Upper lobe of left lung (tissue), 6 donors: ENCODE measurements at places on chromosomes 16 and 17. TPM values are rescaled to one million over a fixed set of nuclear protein-coding genes. Genes with fewer than 3 reads are reported as not detected.
A peak's percentile ranks its signal among the peaks of the same experiment; 100 is the strongest.

DNA sequence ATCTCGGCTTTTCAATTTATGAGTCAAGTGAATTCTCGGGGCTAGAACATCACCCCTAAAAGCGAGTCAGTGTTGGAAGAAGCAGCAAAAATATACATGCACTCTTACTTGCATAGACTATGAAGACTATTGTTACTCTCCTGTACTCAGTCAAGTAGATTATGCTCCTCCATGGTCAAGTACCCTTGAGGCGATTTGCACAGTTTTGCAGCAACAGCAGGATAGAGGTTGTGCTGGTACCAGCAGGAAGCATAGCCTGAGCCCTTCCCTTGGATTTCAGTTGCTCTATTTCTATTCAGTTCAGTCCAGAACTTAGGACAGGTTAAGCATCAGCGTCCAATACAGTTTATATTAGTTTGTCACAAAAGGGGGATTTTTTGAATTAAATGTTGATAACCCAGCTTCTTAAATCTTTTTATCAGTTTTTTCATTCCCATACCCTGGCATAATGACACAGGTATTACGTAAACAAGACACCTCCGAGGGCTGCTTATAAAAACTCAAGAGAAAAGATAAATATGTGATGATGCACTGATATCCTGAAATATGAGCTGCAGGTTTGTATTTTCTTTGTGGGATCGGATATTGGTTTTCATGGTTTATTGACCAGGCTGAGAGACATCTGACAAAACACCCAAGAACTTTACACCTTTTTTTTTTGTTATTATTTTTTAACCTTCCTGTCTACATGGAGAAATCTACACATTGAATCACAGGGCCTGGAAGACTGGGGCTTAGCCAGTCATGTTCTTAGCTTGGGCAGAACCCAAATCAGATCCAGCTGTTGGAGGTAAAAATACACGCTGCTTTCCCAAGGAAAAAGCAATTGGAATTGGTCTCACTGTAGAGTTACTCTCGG, 144.1 kb downstream of the PITPNC1 start:
- DNase-seq: peak; percentile 43

DNA sequence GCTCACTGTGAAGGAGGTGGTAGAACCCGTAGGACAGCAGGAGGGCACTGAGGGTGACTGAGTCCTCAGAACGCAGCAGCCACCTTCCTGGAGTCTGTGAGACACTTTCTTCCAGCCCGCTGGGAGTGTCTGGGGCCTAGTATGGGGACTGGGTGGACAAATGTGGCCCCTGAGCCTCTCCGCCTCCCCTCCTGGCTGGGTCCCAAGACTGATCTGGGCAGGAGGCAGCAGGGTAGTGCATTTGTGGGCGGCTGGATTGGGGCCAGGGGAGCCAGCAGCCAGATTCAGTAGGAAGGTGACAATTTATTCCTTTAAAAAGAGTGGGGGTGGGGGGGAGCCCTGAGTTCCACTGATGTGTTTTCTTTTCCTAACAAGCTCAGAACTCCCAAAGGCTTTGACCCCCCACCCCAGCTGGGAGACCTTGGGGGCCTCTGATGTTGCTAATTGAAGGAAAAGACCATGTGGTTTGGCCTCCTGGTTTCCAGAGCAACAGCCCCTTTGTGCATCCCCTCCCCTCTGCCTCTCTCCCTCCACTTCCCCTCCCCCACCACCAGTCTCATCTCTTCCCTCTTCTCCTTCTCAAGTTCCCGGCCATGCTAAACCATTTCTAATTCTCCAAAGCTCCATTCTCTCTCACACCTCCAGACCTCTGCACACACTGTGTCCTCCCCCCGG, 4.4 kb downstream of the CLEC19A start:
- no peak for DNase-seq

GRCh38 chr16:85376292-85377095, 236.6 kb upstream of the GSE1 start:
- DNase-seq: no peak

GRCh38 chr17:70653850-70654249, 484.5 kb downstream of the KCNJ2 start:
- DNase-seq: no peak

Gene MLST8
- total RNA-seq: 61.1 TPM

DNA sequence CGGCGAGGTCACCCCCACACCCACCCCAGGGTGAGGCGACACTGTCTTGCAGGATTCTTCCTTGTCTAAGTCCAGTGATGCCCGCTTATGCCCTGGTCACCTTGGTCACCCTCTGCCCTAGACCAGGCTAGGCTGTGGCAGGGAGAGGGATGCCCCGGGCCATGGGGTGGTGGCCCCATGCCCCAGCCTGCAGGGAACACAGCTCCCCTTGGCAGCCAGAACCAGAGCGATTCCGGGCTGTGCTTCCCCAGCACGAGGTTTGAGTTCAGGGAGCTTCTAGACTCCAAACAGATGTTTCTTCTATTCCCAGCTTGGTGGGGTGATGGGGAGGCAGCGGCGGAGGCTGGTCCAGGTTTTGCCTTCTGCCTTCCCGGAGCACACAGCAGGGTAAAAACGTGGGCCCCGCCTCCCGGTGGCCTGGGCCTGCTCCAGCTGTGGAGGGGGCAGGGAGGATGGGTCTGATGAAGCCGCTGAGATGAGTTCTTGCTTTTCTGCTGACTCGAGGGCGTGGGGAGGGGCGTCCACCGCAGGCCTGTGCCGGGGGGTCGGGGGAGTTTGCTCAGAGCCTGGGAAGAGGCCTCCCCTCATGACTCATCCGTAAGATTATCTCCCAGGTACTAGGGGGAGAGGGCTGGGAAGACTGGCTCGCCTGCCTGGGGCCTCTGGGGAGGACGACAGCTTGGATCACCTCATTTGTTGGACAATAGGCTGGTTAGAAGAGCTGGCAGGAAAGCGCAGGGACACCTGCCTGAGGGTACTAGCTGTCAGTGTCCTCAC, 15.4 kb downstream of the SMTNL2 start:
- DNase-seq: no peak

Gene PYDC1
- not detected for total RNA-seq

Gene FOXF1
- total RNA-seq: 33.0 TPM

Gene RGS11
- total RNA-seq: 6.8 TPM

GRCh38 chr16:11587643-11588247, 1.0 kb upstream of the LITAF start:
- no peak for DNase-seq

Gene ST6GALNAC2
- 63.5 TPM for total RNA-seq

DNA sequence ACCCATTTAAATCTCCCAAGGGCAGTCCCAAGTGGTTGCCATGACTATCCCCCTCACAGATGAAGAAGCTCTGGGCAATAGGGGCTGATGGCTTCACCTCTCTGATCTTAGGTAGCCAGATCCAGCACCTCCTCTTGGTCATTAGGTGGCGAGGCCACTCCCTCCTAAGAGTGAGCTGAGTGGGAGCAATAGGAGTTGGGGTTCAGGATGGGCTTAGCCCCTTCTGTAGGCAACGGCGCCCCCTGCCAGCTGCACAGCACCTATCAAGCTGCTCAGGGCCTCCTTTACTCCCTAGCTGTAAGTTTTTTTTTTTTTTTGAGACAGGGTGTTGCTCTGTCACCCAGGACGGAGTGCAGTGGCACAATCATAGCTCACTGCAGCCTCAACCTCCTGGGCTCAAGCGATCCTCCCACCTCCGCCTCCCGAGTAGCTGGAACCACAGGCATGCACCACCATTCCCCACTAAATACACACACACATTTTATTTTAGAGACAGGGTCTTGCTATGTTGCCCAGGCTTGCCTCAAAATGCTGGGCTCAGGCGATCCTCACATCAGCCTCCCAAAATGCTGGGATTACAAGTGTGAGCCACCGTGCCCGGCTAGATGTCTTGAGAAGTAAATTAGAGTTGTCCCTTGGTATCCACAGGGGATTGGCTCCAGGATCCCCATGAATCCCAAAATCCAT, 3.5 kb upstream of the RRAD start:
- peak; percentile 41 for DNase-seq

Gene WNK4
- total RNA-seq: 1.8 TPM

DNA sequence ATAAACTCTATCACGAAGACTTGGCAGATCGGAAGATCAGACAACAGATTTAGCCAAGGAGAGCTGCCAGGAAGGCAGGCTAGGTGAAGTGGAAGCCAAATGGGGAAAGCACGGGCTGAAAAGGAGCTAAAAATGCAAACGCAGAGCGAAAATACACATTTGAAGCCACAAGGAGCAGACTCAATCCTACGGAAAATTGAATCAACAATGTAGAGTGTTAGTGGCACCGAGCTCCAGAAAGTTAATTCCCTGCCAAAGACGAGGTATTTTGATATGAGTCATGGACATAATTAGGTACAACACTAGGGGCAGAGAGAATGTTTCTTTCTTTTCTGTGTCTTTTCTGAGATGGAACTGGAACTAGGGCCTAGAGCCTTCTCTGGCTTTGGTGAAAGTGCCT, 20.7 kb downstream of the GSG1L start:
- no peak for DNase-seq

- DNase-seq: peak; percentile 71
Measured at GRCh38 chr17:49390548-49391324, 23.9 kb downstream of the PHB1 start.

DNA sequence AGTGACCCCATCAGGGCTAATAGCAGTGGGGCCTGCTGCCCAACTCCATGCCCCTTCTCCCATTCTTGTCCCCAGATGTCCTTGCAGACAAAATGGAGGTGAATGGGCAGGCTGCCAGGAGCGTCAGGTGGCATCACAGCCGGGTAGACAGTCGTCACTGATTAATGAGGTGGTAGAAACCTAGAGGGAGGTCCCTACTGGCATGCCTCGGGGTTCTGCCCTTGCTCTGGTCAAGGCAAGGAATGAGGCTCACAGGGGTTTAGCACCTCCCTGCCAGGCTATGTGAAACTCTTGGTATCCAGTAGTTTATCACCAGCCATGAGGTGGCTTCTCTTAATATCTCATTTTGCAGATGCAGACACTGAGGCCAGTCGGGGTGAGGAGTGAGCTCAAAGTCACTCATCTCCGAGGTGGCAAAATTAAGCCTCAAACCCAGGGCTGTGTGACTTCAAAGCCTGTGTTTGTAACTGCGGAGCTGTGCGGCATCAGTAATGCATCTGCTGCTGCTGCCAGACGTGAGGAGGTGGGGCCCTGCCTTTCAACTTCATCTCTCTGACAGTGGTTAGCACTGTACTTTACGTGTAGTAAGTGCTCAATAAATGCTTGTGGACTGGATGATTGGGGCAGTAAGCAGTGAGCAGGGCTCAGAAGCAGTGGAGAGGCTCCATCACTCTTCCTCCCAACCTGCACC, 21.3 kb downstream of the RAI1 start:
- no peak for DNase-seq

Gene GLTPD2
- total RNA-seq: not detected

Gene DPEP1
- not detected for total RNA-seq

- no peak for DNase-seq
Measured at GRCh38 chr17:43791589-43791988, 11.4 kb downstream of the CFAP97D1 start.

Gene CFAP97D1
- 0.17 TPM for total RNA-seq

DNA sequence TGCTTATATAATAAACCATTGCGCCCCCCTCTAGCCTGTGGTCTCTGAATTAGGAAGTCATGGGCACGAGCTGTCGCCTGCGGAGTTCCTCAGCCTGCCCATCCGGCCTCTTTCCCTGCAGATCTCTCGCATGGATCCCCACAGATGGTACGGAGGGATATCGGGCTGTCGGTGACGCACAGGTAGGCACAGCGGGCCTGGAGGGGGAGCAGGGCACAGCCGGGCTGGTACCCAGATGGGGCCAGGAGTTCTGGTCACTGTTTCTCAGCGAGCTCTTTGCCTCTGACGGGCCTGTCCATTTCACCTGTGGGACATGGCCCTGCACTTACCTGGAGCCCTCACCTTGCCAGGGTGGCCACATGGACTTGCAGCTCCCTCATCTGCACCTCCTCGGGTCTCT, 42.6 kb upstream of the LGALS9 start:
- no peak for DNase-seq

DNA sequence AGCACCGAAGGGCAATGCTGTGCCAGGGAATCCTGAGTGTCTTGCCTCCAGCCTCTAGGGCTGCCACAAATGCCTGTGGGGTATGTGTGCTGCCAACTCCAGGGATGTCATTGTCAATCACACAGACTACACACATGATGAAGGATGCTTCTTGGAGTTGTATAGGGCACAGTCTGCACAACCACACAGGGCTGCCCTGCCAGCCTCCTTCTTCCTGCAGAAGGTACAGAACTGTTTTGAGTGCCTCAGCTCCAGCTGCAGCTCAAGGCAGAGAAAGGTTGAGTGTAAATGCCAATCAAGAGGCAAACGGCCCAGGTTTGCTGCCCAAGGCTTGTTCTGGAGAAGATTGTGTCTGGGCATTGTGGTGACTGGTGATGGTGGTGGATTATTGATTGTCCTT, 15.6 kb downstream of the SCNN1B start:
- DNase-seq: no peak

GRCh38 chr17:34177642-34178041, 77.4 kb upstream of the CCL2 start:
- no peak for DNase-seq

DNA sequence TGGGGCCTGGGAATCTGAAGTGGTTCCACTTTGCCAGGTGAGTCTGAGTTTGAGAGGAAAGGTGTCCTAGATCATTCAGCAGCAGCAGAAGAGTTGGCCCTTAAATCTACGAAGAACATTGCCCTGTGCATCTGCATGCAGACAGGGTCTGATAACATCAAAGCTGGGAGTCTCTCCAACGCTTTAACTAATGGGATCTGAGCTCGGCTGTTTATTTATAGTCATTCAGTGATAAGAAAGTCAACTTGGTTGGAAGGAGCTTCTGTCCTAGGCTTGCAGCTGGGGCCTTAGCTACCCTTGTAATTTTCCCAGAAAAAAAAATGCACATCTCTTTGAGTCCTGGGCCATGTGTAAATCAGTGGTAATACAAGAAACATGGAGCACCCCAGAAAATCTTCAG, 418.0 kb upstream of the HSBP1 start:
- no peak for DNase-seq

- no peak for DNase-seq
Measured at GRCh38 chr16:27780468-27781194, 230.7 kb downstream of the KATNIP start.

Gene MT1M
- 42.8 TPM for total RNA-seq

GRCh38 chr16:51971184-51971583, 575.8 kb downstream of the TOX3 start:
- no peak for DNase-seq

- DNase-seq: no peak
Measured at GRCh38 chr17:76700270-76700616, 10.5 kb downstream of the MXRA7 start.
